Stimulated activated CD4-positive, alpha-beta T cell treated with anti-CD3 and anti-CD28 coated beads, TNF-alpha, amount 100 ng/mL, for 24 hours (primary cell): ENCODE measurements at places on chromosomes 6 and 20.

DNA sequence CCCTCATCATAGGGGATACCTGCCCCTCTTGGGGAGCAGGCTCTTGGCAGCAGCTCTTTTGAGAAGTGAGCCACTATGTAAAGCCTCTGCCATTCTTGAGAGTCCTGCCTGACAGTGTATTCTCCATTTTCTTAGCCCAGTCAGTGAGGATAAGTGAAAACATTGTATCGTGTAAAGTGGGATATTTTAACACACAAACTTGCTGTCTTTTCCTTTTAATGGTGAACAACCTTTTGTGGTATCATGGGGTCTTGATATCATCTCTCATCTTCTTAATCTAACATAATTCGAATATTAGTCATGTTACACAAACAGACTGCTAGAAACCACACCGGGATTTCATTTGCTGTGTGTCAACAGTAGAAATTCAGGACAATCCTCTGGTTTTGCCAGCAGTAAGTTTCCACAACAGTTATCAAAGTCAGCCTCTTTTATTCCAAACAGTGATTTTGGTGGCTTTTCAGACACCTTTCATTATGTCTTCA lies 136.2 kb downstream of the HIVEP1 start:
- no peak for DNase-seq

DNA sequence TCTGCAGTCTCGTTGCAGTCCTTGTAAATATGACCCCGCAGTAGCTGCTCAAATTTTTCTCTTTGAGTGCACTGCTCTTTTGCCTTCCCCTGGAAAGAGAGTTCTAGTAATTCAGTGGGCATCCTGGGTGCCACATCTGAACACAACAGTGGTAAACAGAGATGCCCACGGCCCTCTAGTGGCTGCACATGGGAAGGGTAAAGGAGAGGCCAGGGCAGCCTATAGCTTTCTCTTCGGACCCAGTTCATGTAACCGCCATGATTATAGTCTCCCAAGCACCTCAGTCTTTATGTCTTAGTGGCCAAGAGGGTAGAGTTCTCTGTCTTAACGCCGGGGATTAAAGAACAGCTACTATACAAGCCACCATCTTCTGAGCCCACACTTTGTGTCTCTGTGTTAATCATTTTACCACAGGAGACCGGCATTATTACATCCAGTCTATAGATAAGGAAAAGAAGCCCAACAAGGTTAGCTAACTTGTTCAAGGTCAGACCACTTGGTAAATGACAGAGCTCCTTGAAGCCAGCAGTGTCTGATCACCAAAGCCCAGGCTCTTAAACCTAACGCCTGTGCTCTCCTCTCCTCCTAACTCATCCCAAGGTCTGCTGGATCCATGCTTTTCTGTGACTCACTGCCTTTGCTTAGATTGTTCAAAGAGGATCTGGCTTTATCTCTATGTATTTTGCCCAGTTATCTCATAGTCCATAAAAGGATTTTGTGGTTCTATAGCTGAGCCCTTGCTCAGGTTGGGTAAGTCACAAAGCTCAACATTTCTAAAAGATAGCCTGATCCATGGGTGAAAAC lies 81.8 kb downstream of the ISM1 start:
- peak; percentile 21 for DNase-seq

DNA sequence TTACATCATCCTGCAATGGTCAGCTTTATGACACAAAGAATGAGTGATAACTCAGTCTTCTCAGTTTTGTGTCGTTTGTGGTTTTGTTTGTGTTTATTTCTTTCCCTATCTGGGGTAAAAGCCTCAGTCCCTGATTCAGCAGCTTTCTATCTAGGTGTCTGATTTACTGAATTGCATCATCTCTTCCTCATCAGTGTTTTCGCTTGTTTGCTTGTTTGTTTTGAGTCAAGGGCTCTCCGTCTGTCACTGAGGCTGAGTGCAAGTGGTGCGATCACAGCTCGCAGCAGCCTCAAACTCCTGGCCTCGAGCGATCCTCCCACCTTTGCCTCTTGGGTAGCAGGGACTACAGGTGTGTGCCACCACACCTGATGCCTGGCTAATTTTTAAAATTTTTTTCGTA lies 548.9 kb downstream of the PRKN start:
- DNase-seq = no peak

DNA sequence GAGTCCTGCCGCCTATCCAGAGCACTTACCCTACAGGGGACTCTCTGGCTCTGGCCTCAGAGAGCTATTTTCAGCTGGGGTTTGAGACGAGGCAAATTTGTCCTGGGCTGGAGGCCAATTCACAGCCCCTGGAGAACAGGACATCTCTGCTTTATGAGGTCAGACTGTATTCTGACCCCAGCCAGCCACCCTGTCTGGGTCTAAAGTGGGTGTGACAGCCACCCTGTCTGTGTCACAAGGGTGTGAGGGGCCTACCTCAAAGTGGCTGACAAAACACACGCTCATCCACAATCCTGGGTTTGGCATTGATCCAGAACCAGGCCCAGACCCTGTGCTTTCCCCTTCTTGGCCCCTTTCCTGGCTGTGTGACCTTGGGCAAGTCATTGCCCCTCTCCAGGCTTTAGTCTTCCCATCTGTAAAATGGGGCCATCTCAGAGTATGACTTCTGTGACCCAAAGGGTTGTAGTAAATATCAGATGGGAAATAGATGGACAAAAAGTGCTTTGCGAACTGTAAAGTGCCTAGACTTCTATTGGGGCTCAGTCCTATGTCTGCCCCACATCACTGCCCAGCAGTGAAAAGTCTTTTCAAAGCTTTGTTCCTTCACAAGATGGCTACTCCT lies 44.1 kb upstream of the TGM2 start:
- DNase-seq = no peak

- DNase-seq = no peak
Measured at GRCh38 chr6:11875325-11876109, 96.9 kb upstream of the ADTRP start.

GRCh38 chr6:15386756-15387112 lies 140.9 kb downstream of the JARID2 start:
- no peak for DNase-seq

GRCh38 chr6:7042056-7042653 lies 65.6 kb upstream of the RREB1 start:
- DNase-seq = no peak

DNA sequence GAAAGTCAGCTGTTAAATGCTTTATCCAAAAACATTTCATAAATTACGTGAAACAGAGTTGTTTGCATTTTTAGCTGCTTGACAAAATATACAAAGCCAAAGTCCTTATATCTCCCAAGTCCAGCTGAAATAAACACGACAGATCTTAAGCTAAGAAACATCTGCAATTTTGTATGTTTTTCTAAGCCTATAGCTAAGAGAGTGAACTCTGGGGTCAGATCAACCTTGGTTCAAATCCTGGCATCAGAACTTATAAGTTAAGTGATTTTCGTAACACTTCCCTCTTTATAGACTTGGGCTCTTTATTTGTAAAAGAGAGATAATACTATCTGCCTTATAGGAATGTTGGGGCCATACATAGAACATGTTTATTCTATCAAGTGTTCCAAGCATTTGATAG lies 176.7 kb downstream of the PTPRK start:
- no peak for DNase-seq

DNA sequence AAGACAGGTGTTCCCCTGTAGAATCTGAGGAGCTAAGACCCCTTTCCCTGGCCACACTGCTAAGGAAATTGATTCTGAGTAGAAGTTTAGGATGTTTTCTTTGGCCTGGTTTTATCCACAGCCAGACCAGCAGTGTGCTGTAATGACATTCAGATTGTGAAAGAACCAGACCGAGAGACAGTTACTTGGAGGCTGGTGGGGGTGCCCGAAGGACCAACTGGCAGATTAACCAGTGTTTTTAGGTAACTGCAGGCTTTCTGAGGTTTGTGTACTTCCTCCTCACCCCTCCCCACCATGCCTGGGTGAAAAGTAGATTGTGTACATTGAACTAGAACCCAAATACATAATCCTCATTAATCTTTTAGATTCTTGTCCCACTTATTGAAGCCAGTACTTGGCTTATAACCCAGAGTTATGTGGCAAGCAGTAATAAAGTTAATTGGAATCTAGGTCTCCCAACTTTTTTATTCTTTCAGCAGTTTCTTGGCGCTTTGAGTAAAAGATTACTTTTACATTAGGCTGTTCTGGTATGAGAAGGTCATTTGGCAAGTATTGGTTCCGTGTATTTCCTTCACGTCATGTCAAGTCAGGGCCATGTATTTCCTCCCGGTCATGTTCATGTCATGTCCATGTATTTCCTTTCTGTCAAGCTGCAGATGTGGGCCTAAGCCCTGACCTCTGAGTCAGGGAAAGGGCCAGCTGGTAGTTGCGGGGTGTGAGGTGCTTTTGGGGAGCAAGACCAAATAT lies 93.7 kb downstream of the TCP11 start:
- DNase-seq = no peak

DNA sequence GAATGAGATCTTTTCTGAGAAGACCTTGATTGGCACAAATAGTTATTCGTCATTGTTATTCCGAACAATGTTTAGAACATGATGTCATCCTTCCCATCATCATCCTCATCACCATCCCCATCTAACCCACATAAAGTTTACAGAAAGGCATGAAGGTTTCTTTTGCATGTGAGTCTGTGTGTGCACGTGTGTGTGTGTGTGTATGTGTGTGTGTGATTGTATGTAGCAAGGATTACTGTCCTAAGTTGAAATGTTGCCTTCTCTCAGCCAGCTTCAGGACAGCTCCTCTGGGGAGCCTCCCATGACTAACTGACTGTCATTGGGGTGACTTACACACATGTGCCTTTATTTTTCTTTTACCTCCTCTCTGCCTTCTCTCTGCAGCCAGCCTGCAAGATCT lies 113.5 kb downstream of the SLC22A3 start:
- no peak for DNase-seq

DNA sequence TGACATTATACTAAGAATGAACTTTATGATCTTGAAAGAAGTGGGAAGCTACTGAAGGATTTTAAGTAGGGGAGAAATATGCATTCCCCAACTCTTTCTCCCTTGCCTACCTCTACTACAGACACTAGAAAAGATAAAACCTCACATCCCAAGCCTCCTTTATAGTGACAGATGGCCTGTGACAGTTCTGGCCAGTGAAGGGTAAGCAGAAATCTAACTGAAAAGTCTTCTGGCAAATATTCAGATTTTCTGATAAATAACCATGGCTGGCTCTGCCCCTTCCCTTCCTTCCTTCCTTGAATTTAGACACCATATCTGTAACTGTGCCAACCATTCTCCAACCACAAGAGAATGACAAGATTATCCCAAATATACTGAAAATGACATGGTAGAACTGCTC lies 10.2 kb upstream of the BEND6 start:
- no peak for DNase-seq

DNA sequence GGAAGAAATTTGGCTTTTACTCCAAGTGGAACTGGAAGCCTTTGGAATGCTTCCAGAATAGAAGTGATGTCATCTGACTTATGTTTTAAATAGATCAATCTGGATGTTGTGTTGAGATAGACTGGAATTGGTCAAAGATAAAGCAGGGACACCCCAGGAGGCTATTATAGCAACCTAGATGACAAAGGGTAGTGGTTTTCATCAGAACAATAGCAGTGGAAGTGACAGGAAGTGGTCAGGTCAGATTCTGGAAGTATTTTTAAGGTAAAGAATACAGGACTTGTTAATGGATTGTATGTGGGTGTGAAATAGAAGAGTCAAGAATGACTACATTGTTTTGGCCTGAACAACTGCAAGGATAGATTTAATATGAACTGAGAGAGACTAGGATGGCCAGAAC lies 191.4 kb downstream of the ADGRB3 start:
- DNase-seq = no peak

- DNase-seq = no peak
Measured at GRCh38 chr6:82842721-82843120, 222.9 kb downstream of the UBE3D start.

DNA sequence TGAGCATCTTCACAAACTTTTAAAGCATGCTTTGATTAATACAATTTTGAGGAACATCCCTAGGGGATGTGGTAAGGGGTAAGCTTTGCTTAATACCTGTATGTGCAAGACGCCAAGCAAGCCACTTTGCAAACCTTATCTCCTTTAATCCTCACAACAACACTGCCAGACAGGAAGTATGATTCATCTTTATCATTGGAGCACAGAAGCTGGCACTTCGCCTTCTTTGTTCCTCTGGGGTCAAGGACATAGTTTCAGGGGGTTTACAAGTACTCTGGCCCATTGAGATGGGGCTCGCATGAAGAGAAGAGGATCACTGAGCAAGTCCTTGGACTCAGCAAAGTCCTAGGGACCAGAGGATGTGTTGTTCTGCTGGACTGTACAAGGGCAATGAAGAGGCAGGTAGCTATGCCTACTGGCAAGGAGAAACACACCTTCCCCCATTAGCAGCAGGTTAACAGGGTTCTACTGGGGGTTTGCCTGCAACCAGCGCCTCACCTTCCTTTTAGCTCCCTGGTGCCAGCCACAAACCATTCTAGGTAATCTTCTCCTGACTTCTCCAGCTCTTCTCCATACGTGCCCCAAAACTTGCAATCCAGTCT lies 8.8 kb downstream of the TMEM244 start:
- DNase-seq = no peak

DNA sequence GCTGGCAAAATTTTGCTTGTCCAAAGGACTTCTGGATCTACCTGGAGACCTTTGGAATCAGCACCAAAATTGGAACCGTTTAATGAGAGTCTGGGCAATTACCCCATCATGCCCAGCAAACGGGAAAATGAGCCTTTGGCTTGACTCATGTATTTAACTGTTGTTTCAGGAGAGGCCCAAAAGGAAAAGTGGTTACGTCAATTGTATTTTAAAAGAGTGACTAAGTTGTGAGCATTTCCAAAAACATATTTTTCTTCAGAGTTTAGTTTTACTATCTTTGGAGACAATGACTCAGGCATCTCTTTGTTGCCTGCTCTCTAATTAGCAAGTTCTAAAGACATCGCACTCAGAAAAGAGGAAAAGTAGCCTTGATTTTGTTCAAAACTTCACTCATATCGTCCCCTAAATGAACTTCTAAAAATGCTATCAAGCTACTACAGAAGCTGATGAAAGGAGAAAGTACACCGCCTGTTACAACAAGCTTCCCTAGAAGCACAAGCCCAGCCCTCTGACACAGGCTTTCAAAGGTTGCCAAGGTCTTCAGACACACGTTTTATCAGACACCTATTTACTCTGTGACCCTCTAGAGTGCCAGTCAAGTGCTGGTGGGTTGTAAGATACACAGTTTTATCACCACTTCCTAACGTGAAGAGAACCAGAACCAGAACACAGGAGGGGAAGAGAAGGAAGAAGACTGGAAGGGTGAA lies 146.2 kb downstream of the TBX18 start:
- DNase-seq = no peak
